Naive thymus-derived CD8-positive, alpha-beta T cell (primary cell): ENCODE measurements at places on chromosomes 5 and 9.

DNA sequence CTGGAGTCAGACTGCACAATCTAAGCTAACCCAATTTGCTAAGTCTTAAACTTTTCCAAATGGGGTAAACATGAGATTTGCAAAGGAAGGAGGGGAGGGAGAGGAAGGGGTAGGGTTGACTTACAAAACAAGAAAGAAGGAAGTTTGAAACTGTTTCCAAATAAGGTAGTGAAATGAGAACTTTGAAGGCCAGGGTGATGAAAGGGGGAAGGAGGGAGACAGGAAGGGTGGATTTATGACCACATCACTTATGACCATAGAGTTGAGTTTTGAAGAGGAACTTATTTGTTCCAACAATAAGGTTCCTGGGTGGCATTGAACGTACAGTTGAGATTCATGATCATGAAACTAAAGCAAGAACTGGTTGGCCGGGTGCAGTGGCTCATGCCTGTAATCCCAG lies 72.5 kb upstream of the DAPK1 start:
- no peak for DNase-seq

GRCh38 chr5:116989995-116990394 lies 415.4 kb upstream of the SEMA6A start:
- no peak for DNase-seq

- no peak for DNase-seq
Measured at GRCh38 chr5:129945774-129946270, 41.6 kb downstream of the CHSY3 start.

GRCh38 chr5:147017621-147018020 lies 139.1 kb upstream of the PPP2R2B start:
- DNase-seq = no peak

DNA sequence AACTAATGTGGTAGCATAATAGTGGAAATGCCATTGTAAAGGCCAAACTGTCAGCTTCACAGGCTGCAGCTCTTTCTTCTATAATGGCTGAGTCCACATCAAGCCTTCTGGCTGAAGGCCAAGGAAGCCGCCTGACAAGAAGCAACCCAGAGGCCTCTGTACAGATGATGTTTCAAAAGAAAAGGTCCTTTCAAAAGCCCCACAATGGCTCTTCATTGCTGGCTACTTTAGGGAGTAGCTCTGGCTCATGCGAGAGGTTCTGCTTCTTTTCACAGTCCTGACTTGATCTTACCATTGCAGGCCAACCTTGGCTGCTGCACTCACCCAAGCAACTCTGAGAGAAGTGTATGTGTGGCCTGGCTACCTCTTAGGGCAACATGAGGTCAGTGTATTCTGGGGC lies 54.5 kb upstream of the EQTN start:
- DNase-seq = no peak

DNA sequence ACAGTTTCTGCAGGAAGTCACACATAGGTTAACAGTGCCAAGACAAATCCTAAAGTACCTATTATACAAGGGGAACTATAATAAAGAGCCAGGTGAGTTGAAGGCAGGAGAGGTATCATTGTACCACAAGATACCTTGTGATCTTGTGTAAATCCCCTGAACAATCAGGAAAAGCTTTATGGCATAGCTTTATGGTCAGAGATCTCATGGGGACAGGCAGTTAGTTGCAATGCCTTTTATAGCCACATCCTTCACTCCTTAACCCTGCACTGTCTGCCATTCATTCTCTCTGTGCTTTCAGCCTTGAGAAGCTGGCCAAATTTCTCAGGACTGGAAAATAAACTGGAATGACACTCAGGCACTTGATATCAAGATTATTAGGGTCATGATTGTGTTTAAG lies 97.0 kb downstream of the GHR start:
- DNase-seq = no peak
